ENCODE measurements at places on chromosomes 1 and 21. TPM values are rescaled to one million over a fixed set of nuclear protein-coding genes. Genes with fewer than 3 reads are reported as not detected.

The ZNF648 gene
- not detected for polyA plus RNA-seq

DNA sequence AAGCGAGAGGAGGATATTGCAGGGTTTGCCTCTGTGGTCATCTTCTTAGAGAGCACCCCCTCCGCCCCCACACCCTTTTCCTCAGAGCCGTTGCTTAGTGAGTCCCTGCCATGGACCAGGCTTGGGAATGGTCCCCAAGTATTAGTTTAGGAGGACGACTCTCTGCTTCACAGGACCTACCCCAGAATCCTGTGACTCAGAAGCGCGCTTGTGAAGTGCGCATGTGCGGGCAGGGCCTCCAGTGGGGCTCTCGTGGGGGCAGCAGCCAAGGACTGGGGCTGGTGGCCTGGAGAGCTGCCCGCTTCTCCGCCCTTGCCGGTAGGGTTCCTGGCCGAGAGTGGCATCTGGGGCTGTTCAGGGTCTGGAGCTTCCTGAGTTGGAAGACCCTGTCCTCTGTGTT lies 37.3 kb upstream of the HMGN1 start:
- no peak for DNase-seq

The SH2D2A gene
- 0.41 TPM for polyA plus RNA-seq

DNA sequence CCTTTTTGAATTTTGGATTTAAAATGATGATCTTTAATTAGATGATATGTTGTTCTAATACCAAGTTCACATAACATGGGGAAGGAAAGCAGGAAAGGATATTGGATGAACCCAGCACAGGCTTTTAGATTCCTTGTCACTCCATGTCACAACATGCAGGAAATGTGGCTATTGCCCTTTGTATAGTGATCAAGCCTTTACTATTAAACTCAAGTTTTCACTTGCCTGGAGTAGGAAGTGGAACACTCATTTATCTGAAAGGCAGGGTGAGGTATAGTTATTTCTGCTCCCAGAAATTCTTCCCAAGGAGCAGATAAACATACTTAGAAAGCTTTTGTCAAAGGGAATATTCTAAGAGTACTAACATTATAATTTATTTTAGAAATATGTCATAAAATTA lies 37.2 kb upstream of the BCAS2 start:
- no peak for DNase-seq

The LENEP gene
- polyA plus RNA-seq = not detected

DNA sequence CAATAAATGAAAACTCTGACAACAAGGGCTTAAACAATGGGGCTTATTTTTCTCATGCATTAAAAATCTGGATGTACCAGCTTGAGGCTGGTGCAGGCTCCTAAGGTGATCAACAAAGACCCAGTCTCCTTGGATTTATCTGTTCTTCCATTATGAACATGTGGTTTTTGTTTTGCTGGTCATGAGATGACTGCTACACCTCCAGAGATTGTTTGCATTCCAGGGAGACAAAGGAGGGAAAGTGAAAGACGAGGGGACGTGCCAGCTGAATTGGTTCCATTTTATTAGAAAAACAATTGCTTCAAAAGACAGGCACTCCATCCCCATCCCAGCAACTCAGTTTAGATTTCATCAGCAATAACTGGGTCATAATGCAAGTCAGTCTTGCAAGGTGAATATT lies 90.9 kb upstream of the KCNK1 start:
- no peak for DNase-seq

DNA sequence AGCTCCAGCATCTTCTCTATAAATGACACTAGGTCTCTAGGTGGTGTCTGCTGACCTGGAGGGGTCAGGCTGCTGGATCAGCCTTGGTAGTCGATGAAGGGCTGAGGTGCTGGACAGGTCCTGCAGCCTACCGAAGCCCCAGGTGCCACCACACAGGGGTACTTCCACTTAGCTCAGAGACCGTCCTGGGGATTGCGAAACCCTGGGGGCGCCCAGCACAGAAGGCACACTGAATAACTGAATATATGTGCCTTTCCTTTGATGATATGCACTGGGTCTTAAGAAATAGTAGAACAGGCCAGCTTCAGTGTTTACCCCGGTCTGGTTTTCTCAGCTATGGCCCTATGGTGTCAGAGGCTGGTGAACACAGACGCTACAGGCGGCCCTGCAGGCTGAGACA lies 10.9 kb downstream of the UBE2J2 start:
- no peak for DNase-seq

DNA sequence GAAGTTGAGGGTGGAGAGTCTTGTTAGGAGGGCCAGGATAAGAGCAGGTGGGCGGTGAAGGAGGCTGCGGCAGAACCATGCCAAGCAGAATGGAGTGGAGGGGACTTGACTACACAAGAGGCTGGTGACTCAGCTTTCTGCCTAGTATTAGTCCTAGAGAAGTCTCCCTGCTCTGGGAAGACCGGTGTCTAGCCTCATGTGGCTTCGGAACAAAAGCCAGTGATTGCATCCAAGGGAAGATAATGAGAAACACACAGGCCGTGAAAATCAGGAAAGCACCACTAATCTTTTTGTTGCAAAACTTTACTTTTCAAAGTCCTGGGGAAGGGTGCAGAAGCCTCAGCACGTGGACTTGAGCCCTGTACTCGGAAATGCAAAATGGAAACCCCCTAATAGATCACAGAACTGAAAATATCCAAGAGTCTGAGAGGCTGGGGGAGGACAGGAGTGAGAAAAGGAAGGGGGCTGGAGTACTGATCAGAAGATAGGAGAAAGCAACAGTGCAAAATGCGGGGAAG lies 31.4 kb downstream of the DDR2 start:
- DNase-seq = peak; percentile 42

GRCh38 chr21:25489673-25490072 lies 117.6 kb downstream of the MRPL39 start:
- DNase-seq = no peak

The HORMAD1 gene
- polyA plus RNA-seq = not detected

- DNase-seq = no peak
Observed at GRCh38 chr21:42878678-42878992, 704 bp downstream of the WDR4 start.

DNA sequence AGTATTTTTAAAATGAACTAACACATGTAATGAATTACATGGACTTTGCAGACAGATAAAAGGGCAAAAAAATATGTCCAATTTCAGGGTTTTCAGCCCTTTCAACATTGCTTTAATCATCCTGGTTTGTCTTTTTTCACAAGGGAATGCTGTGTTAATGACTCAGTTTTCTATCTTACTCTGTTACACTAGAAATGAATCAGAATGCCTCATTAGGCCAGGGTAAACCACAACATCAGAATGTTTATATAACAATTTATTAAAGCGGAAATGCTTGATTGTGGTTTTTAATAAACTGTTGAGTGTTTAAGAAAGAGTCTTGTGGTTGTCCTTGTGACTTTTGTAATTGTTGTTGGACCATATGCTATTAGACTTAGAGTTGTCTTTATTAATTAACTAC lies 13.5 kb downstream of the GORAB start:
- DNase-seq = peak; percentile 31

DNA sequence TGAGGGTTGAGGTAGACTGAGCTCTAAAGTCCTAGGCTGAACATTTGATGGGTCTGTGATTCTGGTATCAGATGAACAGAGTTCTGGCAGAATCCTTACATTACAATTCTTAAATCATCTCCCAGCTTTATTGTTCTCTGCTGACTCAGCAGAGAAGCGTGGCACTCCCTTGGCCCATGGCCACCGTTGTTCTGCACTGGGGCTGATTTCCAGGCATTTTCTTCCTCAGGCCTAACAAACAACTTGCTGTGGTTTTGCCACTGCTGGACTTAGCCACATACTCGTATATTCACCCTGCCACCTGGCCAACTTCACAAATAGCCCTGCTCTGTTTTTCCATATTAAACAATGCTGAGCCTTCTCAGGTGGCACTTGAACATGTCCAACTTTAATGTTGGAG lies 223.2 kb downstream of the TNR start:
- peak; percentile 87 for DNase-seq

DNA sequence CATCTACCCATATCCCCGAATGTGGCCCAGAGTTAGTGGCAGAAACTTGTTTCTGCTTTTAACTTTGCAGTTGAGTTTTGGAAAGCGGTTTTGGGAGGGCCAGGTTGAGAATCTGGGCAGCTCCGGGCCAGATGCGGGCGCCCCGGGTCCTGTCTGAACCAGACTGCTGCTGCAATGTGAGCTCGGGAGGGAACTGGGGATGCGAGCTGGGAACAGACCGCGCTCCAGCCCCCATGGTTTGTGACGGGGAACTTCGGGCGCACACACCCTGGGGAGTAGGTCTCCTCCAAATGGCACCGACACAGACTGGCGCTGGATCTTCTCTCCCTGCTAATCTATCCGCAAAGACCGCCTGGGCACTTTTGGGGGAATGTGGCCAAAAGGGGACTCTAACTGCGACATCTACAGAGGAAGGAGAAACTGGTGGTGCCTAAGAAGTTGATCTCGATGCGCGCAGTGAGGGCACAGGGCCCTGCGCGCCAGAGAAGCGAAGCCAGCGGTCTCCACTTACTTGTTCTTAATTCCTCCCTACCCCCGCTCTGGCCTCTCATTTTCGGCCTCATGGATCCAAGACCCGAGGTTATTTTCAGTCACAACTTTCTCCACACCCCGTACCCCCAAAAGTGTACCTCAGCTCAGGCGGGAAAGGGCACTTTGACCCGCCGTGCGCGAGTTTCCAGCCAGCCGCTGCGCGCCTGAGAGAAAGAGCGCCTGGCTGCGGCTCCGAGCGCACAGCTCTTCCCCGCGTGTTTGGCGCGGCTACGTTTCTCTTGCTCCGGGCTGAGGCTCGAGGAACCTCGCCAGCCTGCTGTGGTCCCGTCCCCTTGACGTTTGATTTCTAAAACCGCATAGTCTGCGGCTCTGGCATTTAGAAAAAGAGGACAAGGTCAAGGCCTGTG lies 411.0 kb upstream of the ESRRG start:
- no peak for DNase-seq

The CLCA4 gene
- not detected for polyA plus RNA-seq

Data from endothelial cell of umbilical vein (primary cell).